ENCODE measurements at places on chromosomes 1 and 21.
A peak's percentile ranks its signal among the peaks of the same experiment; 100 is the strongest.

GRCh38 chr1:200873116-200873670 is 412 bp downstream of the GPR25 start:
- no peak for DNase-seq

DNA sequence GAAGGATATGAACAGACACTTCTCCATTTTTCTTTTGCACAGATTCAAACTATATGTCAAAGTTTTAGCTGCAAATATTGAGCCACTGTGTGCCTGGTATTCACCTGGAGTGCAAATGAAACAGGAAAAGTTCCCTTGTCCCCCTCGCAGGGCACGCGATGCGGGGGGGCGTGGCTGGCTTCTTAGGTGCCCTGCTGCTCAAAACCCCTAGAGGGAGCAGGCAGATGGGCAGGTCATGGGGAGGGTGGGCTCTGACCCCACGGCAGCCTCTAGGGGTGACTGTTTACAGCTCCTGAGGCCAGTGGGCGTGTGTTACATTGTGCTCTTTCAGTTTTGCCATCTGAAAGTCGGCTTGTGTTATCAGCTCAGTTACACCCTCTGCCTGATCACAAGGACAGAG is 931.2 kb upstream of the B3GALT2 start:
- no peak for DNase-seq

GRCh38 chr1:158978730-158979129 is 31.0 kb upstream of the IFI16 start:
- no peak for DNase-seq

DNA sequence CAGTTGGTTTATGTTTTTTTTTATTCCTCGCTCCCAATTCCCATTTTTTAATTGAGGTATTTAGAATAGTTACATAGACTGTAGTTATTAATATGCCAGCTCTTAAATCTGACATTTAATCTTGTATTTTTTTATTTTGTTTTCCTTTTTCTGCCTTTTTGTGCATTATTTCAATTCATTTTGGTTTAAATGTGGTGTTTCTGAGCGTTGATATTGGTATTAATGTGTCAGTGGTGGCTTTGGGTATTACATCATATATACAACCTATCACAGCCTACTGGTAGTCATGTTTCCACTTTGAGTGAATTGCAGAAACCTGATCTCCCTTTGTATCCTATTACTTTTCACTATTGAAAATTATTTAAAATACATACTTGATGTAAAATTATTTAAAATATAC is 1027.3 kb downstream of the KCNT2 start:
- DNase-seq: no peak

GRCh38 chr1:38502758-38503157 is 356.8 kb downstream of the RRAGC start:
- DNase-seq: no peak

DNA sequence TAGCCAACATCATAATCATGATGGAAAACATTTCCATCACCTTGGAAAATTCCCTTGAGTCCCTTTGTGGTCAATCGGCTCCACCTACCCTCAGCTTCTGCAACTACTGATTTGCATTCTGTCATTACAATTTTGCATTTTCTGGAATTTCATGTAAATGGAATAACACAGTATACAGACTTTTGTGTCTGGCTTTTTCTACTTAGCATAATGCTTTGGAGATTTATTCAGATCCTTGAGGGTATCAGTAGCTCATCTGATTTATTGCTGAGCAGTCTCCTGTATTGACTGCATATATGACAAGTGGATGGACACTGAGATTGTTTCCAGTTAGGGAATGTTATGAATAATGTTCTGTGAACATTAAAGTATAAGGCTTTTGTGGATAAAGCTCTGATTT is 358.3 kb downstream of the USP25 start:
- no peak for DNase-seq

GRCh38 chr1:109589177-109589576 is 30.2 kb downstream of the GNAT2 start:
- no peak for DNase-seq

GRCh38 chr1:19460535-19461219 is 24.7 kb downstream of the CAPZB start:
- DNase-seq: no peak

DNA sequence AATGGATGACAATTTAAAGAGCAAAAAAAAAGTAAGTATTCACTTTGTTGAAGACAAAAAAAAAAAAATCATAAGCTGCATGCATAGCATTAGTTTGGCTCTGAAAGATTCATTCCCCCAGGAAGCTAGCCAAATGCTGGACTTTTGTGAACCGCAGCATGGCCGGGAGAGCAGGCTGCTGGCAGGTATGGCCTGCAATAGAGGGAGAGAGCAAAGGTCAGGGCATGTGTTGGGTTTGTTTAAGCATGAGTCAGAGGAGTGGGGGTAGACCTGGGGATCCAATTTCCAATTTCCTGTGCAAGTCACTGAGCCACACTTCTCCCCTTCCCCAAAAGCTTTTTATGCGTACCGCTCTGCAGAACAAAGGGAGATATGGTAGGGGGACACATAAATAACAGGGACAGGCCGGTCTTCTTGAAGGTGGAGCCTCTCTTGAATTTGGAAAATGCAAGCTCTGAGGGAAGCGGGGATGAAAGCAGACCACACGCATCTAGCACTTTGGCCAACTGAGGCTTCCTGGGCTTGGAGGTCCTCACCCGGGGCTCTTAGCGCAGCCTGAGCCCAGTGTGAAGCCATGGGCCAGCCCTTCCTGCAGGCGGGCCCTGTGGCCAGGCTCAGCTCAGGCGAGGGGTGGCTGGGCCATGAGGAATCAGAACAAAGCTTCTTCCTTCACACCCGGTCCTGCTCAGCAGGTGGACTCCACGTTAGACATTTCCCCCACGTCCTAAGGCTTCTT is 171.1 kb downstream of the TOMM20 start:
- peak; percentile 80 for DNase-seq

- no peak for DNase-seq
These were observed 27.2 kb upstream of the CAPZB start for GRCh38 chr1:19512545-19512944.

GRCh38 chr1:29747196-29747595 is 510.9 kb downstream of the PTPRU start:
- no peak for DNase-seq

GRCh38 chr1:227729144-227729880 is 5.8 kb downstream of the JMJD4 start:
- DNase-seq: no peak

GRCh38 chr1:171868217-171868803 is 27.0 kb downstream of the DNM3 start:
- no peak for DNase-seq

DNA sequence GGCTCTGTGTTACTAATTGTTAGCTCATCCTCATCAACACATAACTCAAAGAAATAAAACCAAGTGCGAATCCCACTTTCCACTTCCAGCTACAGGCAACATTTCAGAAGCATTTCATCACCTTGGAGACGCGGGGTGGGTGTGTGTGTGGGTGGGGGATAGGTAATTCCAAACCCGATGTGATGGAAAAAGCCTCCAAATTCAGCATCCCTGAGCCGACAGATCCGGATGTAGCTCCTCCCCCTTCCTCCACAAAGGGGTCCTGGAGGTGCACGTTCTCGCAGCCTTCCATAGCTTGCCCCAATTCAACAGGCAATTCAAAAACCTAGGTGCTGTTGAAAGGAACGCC is 486 bp downstream of the HSPA13 start:
- DNase-seq: no peak

- no peak for DNase-seq
These were observed 3.1 kb downstream of the BACE2 start for GRCh38 chr21:41170859-41171609.

- no peak for DNase-seq
These were observed 108.4 kb upstream of the TNR start for GRCh38 chr1:175851749-175852148.

DNA sequence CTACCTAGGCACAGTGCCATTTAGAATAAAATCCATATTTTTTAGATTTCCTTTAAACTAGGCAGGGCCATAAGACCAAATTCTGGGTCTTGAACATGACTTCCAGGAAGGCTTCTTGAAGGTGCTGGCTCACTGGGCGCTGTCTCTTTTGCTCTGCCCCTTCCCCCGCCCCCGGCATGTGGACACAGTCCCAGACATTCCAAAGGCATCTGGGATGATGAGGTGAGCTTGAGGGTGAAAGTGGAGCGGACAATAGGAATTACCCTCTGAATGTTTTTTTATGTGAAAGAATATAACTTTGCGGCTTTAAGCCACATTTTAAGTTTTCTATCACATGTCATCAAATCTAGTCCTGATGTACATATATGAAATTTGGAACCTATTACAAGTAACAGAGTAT is 29.4 kb downstream of the RWDD3 start:
- no peak for DNase-seq

DNA sequence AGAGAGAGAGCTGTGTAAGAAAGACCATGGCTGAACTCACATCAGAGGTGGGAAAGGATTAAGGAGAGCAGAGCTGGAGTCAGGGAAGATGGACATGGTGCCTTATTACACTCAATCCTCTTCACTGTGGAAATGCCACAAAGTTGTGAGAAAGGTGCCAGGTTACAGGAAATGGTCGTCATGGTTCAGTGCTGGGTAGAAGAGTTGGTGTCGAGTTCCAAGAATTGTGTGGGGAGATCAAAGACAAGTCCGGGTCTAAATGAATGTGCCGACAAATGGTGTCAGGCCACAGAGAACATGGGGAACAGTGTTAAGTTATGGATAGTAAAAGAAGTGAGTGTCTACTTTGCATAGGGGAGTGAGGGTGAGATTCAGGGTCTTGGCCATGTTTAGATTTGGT is 40.9 kb downstream of the LAMC2 start:
- peak; percentile 4 for DNase-seq

DNA sequence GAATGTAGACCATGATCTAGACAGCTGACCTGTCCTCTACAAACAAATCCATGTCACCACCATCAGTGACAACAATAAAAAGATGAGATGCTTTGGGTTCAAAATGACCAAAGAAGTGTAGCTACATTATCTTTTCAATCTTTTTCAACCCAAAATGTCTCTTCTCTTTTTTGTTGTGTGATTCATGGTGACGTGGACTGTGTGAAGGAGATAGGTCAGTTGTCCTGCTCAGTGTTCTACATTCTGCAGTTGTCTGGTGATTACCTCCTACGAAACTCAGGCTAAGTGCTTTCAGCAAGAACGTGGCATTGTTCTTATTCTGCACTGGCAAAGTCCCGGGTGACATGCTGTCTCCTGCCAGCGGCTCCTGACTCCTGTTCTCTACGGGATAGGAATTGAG is 73.1 kb downstream of the PRKAB2 start:
- DNase-seq: no peak

DNA sequence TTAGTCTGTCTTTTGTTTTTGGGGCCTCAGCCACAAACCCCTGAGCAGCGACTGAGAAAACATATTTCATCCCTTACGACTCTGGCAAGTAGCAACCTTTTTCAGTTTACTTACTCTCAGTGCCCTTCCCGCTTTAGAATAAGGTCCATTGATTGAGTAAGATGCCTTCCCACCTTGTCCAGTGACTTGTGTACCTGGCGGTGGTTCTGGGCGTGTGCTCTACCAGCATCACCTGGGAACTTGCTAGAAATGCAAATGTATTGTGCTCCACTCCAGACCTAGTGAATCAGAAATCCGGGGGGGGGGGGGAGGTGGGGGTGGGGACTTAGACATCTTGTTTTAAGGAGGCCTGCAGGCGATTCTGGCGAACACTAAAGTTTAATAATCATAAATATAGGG is 72.1 kb downstream of the S1PR1 start:
- no peak for DNase-seq

DNA sequence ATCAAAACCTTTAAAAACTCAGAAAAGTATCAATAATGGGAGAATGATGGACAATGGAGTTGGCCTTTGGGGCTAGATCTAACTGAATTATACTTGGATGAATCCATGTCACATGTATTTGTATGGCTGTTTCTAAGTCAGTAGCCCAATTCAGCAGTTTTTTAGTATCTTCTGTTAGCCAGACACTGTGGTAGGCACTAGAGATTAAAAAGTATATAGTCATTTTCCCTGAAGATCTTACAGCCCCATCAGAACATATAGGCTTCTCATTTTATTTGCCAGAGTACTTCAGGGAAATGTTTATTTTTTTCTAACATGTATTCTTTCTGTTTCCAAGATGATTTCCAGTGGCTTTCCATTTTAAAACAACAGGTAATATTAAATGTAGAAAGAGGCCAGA is 273.7 kb downstream of the NFIA start:
- no peak for DNase-seq

- no peak for DNase-seq
These were observed 55.5 kb upstream of the TLR5 start for GRCh38 chr1:223198628-223198965.

GRCh38 chr1:174954073-174954460 is 45.7 kb upstream of the CACYBP start:
- DNase-seq: no peak

- DNase-seq: peak; percentile 60
These were observed 9.0 kb downstream of the UMODL1 start for GRCh38 chr21:42079939-42080787.

- DNase-seq: no peak
These were observed 220.3 kb upstream of the FGGY start for GRCh38 chr1:59076612-59077011.

GRCh38 chr21:42653231-42654061 is at the start of gene PDE9A:
Gene PDE9A (plus strand): TSS chr21:42653621. CDS start chr21:42653815, 194 bp downstream.
- no peak for DNase-seq

- no peak for DNase-seq
These were observed 120.9 kb downstream of the GLUL start for GRCh38 chr1:182270731-182271130.

- DNase-seq: no peak
These were observed 69.3 kb downstream of the RBM11 start for GRCh38 chr21:14285147-14285761.

DNA sequence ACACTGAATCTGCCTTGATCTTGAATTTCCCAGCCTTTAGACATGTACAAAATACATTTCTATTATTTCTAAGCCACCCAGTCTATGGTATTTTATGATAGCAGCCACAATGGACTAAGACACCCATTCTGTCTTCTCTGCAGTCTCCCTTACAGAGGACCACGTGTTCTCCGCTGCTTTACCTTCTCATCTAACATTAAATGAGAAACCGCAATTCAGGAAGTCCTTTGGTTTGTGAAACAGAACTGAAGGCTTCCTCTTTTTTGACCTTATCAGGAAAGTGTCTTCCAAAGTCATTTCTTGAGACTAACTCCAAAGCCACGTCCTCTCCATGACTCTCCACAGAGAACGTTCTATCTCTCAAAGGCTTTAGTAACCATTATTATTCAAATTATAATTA is 560.1 kb downstream of the OMA1 start:
- DNase-seq: peak; percentile 72

- DNase-seq: no peak
These were observed 148.1 kb downstream of the NRIP1 start for GRCh38 chr21:14916676-14917141.

- DNase-seq: no peak
These were observed 180.7 kb downstream of the ZBTB18 start for GRCh38 chr1:244231572-244232315.

GRCh38 chr1:42359466-42359865 is 21.1 kb upstream of the RIMKLA start:
- DNase-seq: no peak

Measured in KBM-7 (cell line).